ENCODE measurements at places on chromosomes 1 and 21.

DNA sequence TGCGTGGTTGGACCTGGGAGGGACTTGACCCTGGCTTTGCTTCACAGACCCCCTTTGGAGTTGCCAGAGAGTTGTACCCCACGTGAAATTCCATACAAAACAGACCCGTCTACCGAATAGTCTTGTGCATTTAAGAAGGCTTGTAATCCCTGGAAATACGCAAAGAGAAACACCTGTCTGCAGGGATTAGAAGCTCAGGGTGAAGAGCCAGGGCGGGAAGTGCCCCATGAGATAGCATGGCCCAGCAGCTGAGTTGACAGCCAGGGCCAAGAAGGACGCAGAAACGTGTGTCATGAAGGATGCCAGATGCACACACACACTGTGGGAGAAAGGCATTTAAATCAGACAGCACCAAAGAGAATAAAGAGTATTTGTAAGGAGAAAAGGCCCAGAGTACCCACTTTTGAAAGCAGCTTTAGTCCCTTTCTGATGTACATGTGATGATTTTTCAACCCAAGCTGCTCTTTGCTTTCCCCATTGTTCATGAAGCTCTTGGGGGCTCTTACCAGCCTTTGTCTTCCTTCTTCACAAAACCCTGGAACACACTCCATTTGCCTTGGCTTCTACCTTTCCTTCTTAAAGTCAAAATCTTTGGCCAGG, 46.6 kb downstream of the PCP4 start:
- no peak for DNase-seq

DNA sequence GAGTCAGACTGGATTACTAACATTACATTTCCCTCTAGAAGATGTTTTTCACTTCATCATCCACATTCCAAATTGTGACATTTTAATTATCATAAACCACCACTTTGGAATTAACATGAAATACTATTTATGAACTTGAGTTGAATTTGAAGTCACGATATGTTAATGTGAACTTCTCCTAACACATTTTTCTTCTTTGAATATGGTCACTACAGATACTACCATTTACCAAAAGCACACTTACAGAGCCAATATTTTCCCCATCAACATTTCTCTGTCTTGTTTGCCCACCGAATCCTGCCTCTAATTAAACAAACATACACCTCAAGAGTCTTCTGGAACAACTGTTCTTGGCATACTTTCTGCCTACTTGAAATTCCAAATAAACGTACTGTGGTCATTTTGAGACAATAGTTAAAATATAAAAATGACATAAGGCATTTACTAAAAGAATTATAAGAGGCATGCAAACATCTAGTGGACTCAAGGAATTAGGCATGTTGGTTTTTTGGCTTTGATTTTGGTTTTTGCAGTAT, 177.4 kb downstream of the AKT3 start:
- DNase-seq = no peak

GRCh38 chr1:52551507-52552235, 1.2 kb downstream of the TUT4 start:
- peak; percentile 2 for DNase-seq

DNA sequence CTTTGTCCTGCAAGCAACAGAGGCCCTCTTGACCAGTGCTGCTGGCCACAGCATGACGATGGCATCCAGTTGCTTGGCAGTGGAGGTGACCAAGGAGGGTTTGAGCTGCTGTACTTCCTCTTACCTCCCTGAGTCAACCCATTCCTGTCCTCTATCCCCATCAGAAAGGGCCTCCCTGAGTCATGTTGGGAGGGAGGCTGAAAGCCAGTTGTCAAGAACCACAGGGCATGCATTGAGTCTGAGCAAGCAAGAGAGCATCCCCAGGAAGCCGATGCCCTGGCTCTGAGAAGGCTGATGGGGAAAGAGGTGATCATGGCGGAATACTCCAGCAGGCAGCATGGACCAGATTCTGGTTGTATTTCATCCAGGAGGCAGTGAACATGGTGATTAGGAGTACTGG, 69.6 kb downstream of the LACTBL1 start:
- DNase-seq = no peak

- DNase-seq = no peak
Observed at GRCh38 chr1:187517546-187517945, 688.8 kb downstream of the PLA2G4A start.

DNA sequence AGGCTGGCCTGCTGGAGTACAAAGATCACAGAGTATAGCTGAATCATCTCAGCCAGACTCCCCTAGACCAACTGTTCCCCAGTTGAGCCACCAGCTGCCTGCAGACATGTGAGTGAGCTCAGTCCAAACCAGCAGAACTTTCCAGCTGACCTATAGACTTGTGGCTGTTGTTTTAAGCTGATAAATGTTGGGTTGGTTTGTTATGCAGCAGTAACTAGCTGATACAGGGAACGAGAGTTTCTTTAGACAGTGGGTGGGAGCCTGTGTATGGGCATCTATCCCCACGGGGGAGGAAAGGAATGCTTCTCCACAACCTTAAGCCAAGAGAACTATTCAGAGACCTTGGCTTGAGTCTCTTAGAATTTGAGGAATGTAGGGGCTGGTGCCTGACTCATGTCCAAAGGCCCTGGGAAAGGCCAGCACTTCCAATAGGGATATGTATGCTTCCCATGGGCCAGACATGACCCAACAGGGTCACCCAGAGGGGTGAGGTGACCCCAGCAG, 30.1 kb downstream of the SLC1A7 start:
- no peak for DNase-seq

DNA sequence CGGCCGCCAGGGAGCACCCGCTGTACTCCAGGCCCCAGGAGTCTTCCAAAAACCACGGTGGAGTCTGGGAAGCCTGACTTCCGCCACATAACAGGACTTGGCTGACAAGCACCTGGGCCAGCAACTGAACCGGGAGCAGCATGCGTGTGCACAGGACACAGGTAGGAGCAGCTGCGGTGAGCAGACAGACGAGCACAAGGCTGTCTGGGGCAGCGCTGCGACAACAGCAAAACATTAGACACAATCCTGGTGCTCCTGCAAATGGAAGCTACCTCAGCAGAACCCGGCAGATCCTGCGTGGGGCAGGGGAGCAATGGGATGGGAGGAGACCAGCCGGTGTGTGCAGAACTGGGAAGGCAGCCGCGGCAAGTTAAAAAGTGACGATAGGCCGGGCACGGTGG, 80.4 kb downstream of the NPHP4 start:
- DNase-seq = no peak

DNA sequence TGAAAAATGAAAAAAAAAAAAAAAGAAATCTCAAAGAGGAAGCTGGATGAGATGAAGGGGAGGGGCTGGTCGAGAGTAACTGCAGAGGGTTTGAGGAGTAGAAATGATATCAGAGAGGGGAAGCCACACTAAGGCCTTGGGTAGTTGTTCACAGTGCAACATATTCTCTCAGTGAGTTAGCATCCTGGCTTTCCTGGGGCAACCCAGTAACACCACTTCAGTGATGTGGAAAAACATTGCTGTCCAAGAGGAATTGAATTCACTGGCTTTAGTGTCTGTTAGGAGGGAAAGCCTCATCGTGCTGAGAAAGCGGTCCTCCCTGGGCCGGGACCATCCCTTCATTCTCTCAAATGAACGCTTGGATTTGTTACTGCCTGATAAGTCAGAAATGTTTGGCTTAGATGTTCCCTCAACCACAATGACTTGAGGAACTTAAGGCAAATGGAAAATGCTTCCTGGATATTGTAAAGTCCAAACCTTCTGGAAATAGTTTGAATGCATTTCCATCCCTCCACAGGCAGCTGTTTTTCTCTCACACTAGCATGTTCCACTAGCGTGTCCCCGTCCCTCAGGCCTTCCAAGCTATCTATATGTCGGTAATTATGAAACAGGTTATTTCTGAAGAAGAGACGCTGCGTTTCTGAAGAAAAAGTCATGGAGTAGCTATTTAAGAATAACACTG, 12.2 kb downstream of the TGFB2 start:
- DNase-seq = no peak

- DNase-seq = peak; percentile 30
Observed at GRCh38 chr1:19010995-19011844, 54.7 kb upstream of the IFFO2 start.

- no peak for DNase-seq
Observed at GRCh38 chr1:245654460-245655050, 499.8 kb downstream of the KIF26B start.

DNA sequence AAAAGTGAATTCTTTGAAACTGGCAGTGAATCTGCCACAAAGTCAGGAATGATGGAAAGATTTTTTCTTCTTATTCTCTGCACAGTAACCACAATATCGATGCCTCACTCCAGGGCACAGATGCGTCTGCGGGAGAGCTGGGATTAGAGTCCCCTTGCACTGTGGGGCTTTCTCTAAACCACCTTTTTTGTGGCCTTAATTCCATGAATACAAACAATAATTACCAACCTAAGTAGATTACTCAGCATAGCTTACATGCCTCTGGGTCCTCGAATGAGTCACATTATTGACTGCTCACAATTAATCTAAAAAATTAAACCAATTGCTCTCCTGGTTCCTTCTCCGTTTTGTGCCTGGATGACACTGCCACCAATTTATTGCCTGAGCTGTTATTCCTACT, 125.8 kb downstream of the KAZN start:
- no peak for DNase-seq

GRCh38 chr1:235766794-235767285, 99.9 kb downstream of the LYST start:
- no peak for DNase-seq

DNA sequence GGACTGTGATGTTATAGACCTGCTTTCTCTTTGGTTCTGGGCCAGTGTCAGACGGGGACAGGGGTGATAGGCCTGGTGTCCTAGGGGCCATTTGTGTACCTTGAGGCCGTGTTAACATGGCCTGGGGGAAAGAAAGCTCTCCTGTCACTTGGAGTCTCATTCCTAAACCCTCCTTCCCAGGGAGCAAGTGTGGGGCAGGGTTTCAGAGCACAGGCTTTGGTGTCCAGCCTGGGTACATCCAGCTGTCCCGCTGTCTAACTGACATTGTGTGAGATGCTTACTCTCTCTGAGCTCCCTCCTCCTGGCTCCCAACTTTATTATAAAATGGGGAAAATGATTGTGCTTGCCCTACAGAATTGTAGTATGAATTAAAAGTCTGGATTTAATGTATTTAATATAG, 32.6 kb upstream of the EPHA8 start:
- DNase-seq = no peak

- DNase-seq = no peak
Observed at GRCh38 chr1:58154256-58154655, 392.3 kb downstream of the OMA1 start.

DNA sequence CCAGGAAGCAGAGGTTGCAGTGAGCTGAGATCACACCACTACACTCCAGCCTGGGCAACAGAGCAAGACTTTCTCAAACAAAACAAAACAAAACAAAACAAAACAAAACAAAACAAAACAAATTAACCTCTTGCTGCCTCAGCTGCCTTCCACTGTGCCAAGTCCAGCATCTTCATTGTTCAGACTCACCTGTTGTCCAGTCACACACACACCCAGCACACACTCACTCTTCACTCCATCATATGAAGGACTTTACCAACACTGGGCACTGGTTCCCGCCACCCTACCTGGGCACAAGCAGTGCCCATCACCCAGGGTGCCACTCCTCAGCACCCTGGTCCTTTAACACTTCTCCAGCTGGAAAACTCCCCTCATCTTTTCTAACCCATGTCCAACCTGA, 14.6 kb downstream of the PYCR2 start:
- no peak for DNase-seq

DNA sequence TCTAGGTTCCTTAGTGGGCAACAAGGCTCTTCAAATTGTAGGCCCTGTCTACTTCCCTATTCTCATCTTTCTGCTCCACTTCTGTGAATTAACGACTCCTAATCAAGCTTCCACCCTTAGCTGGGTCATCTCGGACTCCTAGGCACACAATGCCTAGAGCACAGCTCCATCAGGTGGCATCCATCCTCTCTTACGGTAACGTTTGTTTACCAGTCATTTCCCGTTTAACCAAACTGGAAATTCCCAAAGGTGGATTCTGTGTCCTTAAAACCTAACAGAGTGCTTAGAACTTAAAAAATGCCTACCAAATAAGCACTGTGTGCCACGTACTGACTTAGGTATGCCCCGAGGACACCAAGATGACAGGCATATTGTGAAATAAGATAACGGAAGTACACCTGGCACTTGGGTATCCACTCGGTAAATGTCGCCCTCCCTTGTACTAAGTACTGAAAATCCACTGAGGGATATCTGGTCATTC, 1.5 kb downstream of the PARP1 start:
- DNase-seq = no peak

- no peak for DNase-seq
Observed at GRCh38 chr1:110677526-110677925, 2.8 kb upstream of the KCNA3 start.

DNA sequence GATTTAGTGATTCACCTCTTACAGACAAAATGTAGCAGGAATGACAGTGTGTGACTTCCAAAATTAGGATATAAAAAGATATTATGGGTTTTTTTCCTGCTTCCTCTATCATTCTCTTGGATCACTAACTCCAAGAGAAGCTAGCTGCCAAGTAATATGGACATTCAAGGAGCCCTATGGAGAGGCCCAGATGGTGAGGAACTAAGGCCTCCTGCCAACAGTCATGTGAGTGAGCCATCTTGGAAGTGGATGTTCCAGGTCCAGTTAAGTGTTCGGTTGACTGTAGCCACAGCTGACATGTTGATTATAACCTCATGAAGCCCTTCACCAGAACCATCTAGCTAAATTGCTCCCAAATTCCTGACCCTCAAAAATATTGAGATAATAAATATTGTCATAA, 38.8 kb downstream of the CD160 start:
- DNase-seq = no peak

GRCh38 chr1:78607334-78607927, 12.8 kb upstream of the IFI44L start:
- no peak for DNase-seq

DNA sequence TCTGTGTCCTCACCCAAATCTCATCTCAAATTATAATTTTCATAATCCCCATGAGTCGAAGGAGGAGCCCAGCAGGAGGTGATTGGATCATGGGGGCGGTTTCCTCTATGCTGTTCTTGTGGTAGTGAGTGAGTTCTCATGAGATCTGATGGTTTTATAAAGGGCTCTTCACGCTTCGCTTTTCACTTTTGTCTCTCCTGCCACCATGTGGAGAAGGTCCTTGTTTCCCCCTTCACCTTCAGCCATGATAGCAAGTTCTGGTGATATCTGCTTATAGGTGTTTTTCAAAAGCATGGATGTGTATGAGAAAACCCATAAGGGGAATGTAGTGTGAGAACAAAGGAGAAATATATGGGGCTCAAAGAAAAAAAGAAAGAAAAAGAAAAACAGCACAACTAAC, 405.9 kb upstream of the RGS18 start:
- DNase-seq = no peak

DNA sequence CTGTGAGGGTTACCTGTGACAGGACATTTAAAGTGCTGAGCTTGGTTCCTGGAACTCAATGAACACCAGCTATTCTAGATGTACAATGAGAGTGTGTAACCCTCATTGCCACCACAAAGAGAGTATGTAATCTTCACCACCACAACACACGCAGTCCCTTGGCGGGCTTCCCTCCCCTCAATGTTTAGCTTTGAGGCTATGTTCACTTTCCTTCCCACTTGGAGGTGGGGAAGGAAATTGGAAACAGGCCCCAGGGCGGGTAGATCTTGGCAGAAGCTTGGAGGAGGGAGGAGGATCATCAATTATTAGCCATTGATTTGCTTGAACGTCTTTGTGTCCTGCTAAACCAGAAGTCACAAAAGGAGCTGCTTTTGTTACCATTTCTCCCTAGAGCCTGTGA, 8.3 kb upstream of the COL16A1 start:
- DNase-seq = no peak
